Coronary artery (tissue), 2 donors: ENCODE measurements at places on chromosomes 3 and 15.

- DNase-seq, result no peak
Measured at GRCh38 chr15:46343196-46343935, 708.5 kb downstream of the SQOR start.

DNA sequence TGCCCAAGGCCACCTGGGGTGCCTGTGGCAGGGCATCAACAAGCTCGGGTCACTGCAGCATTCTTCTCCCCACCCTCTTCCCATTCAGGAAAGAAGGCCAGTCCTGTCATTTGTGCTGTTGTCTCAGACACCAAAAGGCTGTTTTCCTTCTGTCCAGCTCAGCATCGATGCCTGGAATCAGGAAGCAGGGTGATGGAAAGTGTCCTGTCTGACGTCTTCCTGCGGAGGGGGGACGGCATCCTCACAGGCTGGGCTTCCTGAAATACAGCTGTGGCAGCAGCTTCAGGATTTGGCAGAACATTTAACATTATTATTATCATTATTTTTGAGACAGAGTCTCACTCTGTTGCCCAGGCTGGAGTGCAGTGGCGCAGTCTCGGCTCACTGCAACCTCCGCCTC is 33.0 kb upstream of the ANKDD1A start:
- DNase-seq, result no peak

GRCh38 chr3:13452490-13453335 is 27.4 kb upstream of the HDAC11 start:
- no peak for DNase-seq

- DNase-seq, result no peak
Measured at GRCh38 chr15:68364028-68364659, 67.8 kb downstream of the ITGA11 start.

- no peak for DNase-seq
Measured at GRCh38 chr3:120597445-120598049, 1.4 kb downstream of the NDUFB4 start.

DNA sequence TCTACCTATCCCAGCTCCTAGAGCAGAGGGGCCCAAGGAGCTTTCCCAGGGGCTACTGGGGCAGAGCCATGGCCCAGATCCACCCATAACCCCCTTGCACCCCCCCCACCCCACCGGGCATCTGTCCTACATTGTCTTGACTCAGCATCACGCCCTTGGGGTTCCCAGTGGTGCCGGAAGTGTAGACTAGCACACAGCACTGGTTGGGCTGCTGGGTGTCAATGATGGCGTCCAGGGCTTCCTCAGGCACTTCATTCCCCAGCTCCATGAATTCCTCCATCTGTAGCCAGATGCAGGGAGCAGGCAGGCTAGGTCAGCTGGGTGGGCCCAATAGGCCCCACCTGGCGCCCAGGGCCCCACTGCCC is 33.2 kb downstream of the IDH3A start:
- DNase-seq, result no peak

- DNase-seq, result no peak
Measured at GRCh38 chr3:182451871-182452270, 341.4 kb upstream of the ATP11B start.

DNA sequence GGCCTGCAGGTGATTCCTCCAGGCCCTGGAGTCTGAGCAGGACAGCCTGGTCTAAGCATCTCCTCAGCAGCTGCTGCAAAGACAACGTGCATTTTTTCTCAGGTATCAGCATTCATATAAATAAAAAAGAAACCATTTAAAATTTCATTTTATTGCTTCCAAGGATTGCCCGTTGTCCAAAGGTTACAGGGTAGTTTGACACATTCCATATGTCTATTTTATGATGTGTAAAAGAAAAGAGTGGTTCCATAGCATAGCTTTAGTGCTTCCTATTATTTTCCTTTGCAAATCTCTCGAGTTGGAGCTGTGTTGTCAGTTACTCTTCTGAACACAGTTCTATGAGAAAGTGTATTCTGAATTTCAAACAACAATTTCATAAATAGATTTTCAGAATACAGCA is 7.2 kb upstream of the DGKG start:
- no peak for DNase-seq

GRCh38 chr3:124592658-124593441 is 137.4 kb upstream of the UMPS start:
- no peak for DNase-seq

DNA sequence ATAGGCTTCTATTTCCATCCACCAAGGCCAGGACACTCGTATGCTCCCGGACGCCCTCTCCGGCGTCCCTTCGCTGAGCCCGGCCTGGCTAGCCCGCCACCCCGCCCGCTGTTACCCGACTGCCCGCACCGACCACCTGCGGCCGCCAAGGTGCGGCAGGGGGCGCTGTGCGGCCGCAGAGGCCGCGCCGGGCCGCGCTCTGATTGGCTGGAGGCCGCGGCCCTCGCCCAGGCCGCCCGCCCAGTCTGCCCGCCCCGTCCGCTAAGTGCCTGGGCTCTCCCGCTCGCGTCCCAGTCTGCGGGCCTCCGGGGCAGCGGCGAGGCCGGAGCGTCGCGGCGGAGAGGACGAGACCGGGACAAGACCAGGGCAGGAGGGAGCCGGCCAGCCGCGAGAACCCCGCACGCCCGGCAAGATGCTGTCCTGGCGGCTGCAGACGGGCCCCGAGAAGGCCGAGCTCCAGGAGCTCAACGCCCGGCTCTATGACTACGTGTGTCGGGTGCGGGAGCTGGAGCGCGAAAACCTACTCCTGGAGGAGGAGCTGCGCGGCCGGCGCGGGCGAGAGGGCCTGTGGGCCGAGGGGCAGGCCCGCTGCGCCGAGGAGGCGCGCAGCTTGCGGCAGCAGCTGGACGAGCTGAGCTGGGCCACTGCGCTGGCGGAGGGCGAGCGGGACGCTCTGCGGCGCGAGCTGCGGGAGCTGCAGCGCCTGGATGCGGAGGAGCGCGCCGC is at the start of gene SYNM:
TSS of gene SYNM (plus strand) at position 293 of the 726 bp plus-strand sequence. CDS start at position 413, 120 bp downstream.
- peak; percentile 92 for DNase-seq

- no peak for DNase-seq
Measured at GRCh38 chr15:35302334-35302733, 217.2 kb upstream of the NANOGP8 start.

DNA sequence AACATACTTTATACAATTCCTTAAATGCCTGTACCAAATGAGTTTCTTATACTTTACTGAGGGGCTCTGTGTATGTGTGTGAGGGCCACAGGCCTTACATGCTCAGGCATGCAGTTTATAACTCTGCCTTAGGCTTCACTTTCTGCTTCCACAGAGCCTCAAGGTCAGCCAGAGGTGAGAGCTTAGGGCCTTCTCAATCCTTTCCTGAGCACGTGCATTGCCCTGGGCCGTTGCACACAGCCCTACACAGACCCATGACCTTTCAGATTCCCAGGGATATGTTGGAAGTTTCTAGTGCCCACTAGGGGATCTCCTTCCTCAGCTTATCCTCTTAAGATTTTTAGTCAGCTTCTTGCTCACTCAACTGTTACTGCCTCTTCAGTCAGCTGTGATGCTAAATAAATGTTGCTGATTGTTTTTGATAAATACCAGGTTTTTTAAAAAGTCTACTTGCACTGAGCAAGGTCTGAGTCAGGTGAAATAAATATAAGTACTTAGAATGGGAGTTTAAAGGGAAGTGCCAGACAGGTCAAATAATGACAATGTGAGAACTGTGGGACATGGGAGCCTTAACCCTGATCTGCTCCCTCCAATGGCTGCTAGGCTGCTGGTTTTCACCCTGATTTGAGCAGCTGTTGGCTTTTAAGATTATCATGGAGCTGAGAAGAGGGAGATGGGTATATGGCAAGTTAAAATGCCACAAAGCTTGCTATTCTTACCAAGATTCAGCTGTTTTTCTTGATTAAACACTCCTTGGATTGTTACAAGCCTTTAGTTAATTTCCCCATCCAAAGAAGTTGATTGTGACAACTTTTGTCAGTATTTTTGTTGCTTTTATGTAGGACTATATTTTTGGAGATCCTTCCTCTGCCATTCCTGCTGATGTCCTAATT is 169.5 kb downstream of the PLD1 start:
- DNase-seq, result no peak

DNA sequence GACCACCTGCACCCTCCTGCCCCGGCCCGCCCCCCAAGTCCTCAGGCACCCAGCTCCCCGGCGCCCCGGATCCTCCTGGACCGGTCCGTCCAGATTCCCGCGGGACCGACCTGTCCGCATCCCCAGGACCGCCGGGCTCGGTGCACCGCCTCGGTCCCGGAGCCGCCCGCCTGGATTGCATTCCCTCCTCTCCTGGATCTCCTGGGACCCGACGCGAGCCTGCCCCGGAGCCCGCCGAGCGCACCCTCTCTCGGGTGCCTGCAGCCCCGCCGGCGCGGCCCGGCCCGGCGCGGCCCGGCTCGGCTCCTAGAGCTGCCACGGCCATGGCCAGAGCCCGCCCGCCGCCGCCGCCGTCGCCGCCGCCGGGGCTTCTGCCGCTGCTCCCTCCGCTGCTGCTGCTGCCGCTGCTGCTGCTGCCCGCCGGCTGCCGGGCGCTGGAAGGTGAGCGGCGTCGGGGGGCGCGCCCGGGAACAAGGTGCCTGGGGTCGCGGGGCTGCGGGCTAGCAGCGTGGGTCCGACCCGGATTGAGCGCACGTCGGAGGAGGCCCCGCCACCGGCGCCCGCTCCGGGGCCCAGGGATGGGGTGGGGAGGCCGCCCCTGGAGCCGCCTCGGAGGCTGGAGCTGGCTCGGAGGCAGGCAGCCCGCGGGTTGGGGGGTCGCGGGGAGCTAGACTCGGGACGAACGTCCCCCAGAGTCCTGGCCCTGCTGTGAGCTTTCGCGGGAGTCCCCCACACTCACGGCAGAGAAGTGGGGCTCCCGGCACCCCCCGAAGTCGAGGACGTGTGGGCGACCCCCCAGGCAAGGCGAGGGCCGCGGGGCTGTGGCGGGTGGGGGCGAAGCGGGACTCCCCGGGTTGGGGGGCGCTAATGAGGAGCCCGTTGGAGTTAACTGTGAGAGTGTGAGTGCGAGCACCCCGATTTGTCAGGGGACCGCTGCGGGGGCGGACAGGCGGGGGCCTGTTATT is 610 bp downstream of the EPHB3 start:
- DNase-seq, result no peak

DNA sequence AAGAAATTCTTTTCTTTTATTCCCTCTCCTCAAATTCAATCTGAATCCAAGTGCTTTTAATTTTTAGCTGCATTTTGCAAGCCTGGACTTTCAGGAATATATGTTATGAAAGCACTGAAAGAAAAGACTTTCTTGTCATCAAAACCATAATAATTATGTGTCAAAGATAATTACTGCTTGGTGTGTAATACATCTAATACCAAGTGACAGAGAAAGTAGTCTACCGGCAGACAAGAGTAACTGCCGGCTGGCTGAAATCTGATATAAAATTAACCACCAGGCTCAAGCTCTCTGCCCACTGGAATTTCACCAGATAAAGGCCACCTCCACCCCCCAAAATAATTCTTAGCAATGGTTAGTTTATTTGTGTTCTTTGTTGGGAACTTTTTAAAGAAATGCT is 220.9 kb upstream of the CDIN1 start:
- DNase-seq, result no peak

- DNase-seq, result no peak
Measured at GRCh38 chr15:50624616-50625168, 61.9 kb downstream of the TRPM7 start.

DNA sequence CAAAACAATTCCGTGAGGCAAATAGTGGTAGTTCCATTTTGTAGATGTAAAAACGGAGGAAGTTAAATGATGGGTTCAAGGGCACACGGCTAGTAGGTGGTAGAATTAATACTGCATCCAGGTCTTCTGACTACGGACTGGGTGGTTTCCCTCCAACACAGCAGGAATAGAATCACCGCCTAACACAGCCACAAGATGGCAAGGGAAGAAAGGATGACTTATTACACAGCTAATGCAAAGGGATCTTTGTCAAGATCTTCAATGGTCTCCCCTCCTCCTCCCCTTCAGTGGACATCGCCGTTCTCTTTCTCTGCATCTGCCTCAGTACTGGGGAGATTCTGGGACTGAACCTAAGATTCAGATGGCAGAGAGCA is 524 bp upstream of the TOPBP1 start:
- no peak for DNase-seq

GRCh38 chr15:95567686-95568085 is 762.8 kb upstream of the NR2F2 start:
- no peak for DNase-seq

DNA sequence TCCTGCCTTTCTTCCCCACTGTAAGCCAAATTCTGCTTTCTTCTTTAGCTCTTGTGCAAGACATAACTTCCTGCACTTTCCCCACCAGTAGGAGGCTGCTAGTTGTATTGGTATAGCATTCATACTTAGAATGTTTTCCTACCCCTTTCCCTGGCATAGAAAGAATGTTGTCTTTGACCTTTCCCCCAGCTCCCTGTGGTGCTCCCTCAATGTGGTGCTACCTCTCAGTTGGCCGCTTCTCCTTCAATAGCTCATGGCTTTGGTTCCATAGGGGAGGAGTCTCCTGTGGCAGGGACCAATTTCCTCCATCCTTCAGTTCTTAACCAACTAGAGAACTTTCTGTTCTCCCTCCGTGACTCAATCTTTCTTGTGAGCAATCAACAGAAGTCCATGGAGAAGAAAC is 67.5 kb upstream of the AKAP13 start:
- DNase-seq, result no peak

DNA sequence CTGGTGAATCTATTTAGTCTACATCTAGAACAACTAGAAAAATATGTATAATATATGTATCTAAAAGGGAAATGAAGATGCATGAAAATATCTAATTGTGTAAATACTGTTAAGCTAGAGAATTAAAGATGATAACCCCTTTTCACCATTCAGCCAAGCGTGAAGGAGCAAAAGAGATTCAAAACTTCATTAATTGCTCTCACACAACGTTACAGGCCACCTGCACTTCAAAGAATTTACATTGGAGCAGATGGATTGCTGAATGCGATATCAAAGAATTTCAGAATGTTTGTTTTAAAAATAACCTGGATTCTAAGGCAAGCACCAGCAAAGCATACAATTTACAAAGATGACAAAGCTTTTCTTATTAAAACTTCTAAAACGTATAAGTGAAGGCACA is 243.2 kb downstream of the ROBO2 start:
- no peak for DNase-seq

DNA sequence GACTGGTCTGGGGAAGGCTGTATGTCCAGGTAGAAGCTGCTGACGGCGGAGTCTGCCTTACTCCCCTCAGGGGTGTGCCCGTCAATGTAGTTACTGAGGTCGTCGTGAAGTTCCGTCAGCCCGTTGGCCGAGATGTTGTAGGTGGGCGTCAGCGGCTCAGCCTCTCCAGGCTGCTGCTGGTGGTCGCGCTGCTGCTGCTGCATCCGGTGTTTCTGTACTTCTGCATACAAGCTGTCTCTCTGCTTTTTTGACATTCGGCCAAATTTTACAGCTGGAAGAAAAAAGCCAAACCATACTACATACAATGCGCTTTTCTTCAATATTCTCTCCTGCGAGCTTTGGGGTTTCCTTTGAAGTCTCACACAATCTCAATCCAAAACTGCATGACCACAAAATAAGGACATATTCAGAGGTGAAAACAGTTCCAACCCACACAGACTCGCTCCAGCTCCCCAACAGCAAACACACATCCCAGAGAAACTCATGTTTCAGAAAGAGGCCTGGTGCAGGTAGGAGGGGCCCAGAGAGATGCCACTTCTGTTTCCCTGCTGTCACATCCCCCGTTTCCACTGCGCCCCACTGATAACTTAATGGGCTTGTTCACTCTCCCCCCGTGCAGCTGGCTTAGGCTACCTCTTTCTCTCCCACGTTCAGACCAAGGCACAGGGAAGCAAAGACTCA is 32.5 kb upstream of the ICE2 start:
- no peak for DNase-seq
